Stimulated activated CD4-positive, alpha-beta T cell treated with anti-CD3 and anti-CD28 coated beads, Interleukin-15, amount 100 ng/mL, for 1 hour (primary cell): ENCODE measurements at places on chromosomes 12 and 14.

GRCh38 chr14:37598747-37599506 lies 3.5 kb downstream of the TTC6 start:
- DNase-seq = no peak

DNA sequence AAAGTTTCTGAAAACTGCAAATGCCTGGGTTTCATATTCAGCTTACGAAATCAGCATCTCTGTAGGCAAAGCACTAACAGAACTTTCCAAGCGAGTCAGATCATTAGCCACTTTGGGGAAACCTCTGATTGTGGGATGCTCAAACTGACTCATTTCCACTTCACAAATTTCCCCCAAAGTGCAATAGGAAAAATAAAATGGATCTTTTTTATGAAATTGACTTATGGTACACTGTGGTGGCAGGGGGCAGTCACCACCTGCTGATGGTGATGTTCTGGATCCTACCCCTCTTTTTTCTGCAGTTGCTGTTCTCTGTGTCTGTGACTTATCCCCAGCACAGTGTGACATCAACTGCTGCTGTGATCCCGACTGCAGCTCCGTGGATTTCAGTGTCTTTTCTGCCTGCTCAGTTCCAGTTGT lies 5.6 kb downstream of the TCTN1 start:
- no peak for DNase-seq

- DNase-seq = no peak
These were observed at the start of gene GPD1 for GRCh38 chr12:50103767-50104321. GPD1 (plus strand) TSS chr12:50104008; CDS start chr12:50104051, 43 bp downstream.

DNA sequence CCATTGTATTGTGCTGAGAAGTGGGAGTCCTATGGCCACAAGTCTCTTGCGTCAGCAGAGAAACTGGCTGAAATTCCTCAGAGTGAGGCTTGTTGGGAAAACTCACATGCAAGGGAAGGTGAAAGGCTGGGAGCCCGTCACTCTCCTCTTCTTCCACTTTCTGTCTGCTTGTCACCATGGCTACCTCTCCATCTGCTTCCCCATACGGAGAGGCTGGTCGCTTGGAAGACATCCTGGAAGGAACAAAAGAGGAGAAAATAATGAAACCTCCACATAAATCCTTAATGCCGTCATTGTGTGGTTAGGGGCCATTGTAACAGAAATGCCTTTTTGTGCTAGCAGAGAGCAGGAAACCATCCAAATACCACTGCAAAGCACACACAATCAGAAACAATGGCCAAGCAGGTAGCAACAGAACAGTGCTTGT lies 53.7 kb downstream of the SOX5 start:
- DNase-seq = no peak

GRCh38 chr14:89298056-89298834 lies 118.8 kb downstream of the FOXN3 start:
- no peak for DNase-seq

GRCh38 chr12:51863933-51864832 lies 15.7 kb upstream of the FIGNL2 start:
- no peak for DNase-seq

DNA sequence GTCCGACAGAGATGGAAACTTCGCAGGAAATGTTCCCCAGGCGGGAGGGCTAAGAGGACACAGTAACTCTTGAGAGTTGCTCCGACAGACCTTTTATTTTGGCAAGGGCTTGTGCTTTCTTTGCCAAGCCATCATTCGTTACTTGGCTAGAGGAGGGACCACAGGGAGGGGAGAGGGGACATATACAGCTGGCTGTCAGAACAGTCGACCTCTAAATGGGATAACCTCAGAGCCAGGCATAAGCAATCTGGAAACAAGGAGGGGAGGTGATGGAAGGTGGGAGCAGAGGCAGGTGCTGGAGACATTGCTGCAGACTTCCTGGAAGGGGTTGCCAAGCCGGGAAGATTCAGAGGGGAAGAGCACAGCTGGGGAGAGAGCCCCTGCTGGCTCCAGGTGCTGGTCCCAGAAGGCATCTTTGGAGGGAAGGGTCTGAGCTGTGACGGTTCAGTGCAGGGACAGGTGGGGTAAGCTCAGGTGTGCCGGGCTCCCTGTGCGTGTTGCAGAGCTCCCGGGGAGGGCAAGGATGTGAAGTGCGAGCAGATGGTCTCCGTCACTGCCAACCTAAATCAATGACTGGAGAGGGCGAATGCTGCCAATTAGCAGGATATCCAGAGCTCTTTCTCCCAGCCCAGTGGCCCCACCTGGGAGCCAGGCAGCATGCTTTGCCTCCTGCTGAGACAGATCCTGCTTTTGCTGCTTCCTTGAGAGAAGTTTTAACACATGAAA lies 50.1 kb downstream of the CHST11 start:
- DNase-seq = no peak

DNA sequence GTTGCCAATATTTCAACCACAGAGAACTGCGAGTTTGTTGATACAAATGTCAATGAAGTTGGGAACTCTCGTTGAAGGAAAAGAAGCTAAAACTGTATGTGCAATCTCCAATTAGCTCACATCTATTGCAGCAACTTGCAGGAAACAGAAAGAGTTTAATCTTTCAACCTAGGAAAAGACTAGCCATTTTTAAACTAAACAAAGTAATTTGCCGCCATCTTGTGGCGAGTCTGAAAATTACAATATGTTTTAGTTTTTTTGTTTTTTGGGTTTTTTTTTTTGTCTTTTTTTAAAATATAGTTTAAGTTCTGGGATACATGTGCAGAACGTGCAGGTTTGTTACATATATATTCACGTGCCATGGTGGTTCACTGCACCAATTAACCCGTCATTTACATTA lies 131.2 kb upstream of the FOXG1 start:
- no peak for DNase-seq

GRCh38 chr12:76024102-76024781 lies 7.3 kb downstream of the PHLDA1 start:
- DNase-seq = no peak

DNA sequence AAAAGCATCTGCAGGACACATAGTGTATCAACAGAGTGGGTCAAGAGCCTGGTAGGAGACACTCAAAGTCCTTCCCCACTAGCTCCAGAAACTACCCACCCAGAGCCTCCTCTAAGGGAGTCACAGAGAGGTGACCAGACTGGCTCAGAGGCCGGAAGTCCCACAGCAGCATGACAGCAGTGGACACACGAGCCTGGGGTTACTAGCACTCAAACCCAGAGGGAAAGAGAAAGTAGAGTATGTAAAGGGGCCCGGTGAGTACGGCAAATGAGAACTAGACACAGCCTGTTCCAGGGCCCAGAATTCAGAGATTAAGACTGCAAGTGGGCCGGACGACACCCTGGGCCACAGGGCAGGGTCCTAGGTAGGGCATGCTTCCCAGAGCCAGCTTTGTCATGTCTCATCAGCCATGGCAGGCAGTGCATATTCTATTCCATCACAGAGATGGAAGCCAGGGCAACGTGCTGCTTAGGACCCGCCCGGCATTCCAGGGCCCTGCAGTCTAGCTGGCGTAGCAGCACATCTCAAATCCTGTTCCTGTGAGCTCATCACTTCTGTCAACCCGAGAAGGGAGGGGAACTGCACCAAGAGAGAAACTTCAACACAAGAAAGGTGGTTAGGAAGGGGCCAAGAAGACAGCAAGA lies 4.2 kb downstream of the IFFO1 start:
- DNase-seq = no peak

- no peak for DNase-seq
These were observed 558.6 kb downstream of the DIO2 start for GRCh38 chr14:79652513-79653307.

DNA sequence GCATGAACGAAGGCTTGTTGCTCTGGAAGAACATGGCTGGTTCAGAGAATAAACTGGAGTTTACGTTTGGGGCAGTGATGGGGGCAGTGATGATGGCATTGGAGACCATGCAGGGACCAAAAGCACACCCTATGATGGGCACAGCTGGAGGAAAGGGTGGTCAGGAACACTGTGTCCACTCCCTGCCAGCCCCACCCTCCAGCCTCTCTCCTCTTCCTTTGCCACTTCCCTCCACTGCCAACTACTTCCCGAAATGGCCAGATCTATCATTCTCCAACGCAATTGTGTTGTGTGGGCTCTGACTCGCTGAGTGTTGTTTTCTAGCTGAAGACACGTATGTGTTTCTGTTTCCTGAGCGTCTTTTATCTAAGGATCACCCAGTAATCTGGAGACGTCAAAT lies 39.3 kb upstream of the GSG1 start:
- DNase-seq = no peak

DNA sequence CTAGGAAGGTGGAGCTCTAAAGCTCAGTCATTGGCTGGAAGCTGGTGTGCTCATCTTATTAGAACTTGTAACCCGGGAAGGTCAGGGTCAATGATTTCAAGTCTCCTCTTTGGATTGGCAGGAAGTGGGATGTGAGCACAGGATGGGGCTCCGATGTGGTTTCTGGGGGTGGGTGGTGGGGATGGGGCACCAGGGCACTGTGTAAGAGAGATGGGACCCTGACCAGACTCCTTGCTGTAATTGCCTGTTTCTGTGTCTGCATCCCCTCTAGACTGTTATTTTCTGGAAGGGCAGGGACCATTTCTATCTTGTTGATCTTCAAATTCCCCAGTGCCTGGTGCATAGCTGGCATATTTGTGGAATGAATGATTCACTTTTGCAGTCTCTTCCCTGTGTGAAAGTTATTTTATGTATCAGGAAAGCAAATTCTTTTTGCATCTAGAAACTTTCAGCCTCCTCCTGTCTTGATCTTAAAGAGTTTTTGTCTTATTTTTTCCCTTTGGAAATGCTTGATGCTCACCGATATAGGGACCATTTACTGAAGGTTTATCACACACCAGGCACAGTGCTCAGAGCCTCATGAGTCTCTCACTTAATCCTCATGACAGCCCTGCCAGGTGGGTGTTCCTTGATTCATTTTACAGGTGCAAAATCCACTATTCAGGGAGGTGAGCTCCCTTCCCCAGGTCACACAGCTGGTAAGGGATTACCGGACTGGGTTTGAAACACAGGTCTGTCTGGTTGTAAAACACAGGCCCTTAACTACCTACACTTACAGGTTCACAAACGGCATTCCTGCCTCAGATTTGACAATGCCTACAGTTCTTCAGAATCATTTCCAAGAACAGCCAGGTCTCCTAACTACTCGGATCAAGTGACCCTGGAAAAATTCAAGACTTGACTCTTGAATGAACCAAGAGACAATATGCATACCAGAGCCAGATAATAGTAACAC lies 86.9 kb upstream of the IGF1 start:
- no peak for DNase-seq

DNA sequence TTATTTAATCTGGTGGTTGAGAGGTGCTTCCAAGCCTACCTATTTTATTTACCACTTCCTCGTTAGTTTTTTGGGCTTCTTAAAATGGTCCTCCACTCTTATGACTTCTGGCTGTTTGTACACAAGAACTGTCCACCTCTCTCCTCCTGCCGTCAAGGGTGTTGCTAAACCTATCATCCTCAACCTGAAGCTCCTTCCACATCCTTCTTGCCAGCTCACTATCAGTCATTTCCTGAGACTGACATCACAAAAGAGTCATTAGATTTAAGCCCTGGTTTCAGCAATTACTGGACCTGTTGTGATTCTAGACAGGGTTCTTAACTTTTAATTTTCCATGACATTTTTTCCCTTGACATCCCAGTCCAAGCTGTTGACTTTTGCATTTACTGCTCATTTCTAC lies 91.9 kb downstream of the BICD1 start:
- DNase-seq = no peak

GRCh38 chr14:99029145-99029915 lies 242.7 kb downstream of the BCL11B start:
- DNase-seq = no peak

- DNase-seq = no peak
These were observed 119.2 kb downstream of the AACS start for GRCh38 chr12:125184213-125184967.

- DNase-seq = no peak
These were observed 3.7 kb downstream of the SLC25A21 start for GRCh38 chr14:37168721-37169120.

GRCh38 chr14:94448071-94448808 lies 4.4 kb downstream of the SERPINA11 start:
- DNase-seq = no peak

DNA sequence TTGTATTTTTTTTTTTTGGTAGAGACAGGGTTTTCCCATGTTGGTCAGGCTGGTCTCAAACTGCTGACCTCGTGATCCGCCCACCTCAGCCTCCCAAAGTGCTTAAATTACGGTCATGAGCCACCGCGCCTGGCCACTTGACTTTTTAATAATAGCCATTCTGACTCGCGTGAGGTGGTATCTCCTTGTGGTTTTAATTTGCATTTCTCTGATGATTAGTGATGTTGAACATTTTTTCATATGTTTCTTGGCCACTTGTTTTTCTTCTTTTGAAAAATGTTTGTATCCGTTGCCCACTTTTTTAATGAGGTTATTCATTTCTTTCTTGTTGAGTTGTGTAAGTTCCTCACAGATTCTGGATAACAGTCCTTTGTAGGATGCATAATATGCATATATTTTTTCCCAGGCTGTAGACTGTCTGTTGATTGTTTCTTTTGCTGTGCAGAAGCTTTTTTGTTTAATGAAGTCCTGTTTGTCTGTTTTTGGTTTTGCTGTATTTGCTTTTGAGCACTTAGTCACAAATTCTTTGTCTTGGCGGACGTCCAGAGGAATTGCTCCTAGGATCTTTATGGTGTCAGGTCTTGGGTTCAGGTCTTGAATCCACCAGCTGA lies 10.3 kb upstream of the PGAM5 start:
- DNase-seq = no peak

- DNase-seq = no peak
These were observed 328.1 kb downstream of the BTG1 start for GRCh38 chr12:91817517-91817916.

- no peak for DNase-seq
These were observed 15.0 kb upstream of the SERPINA1 start for GRCh38 chr14:94403312-94403932.

- no peak for DNase-seq
These were observed 1243.3 kb upstream of the SEL1L start for GRCh38 chr14:82776958-82777357.

- DNase-seq = no peak
These were observed 157.6 kb downstream of the PRKCH start for GRCh38 chr14:61478971-61479473.

DNA sequence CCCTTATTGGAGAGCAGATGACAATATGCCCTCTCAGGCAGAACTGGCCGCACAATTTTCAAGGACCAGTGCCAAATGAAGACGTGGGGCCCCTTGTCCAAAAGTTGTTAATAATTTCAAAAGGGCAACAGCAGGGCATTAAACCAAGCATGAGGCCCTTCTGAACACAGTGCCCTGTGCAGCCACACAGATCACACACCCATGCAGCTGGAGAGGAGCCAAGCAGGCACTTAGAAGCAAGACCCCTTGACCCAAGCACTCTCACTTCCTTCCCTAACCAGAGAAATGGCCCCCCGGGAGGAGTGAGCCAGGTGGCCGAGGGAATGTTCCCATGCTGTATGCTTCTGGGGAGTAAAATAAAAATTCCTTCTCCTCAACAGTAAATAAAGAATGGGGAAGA lies 114.0 kb upstream of the TMPO start:
- DNase-seq = no peak

GRCh38 chr12:49375406-49375805 lies 8.1 kb downstream of the SPATS2 start:
- DNase-seq = no peak

DNA sequence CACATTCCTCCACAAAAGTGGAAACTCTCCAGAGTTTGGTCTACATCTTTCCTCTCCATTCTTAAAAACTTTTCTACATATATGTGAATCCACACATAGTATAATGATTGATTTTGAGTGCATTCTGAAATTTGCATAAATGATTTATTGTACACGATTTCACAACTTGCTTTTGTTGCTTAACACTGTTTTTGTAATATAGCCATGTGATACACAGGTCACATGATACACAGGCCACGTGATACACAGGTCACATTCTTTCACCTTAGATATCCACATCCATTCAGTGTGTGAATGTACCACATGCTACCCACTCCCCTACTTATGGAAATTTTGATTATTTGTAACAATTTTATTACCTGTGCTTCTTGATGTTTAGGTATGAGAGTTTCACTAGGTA lies 319.1 kb downstream of the ZFP36L1 start:
- no peak for DNase-seq
